Stimulated activated CD4-positive, alpha-beta T cell treated with anti-CD3 and anti-CD28 coated beads, Interleukin-4, amount 100 ng/mL, for 48 hours (primary cell): ENCODE measurements at places on chromosomes 6 and 20.

DNA sequence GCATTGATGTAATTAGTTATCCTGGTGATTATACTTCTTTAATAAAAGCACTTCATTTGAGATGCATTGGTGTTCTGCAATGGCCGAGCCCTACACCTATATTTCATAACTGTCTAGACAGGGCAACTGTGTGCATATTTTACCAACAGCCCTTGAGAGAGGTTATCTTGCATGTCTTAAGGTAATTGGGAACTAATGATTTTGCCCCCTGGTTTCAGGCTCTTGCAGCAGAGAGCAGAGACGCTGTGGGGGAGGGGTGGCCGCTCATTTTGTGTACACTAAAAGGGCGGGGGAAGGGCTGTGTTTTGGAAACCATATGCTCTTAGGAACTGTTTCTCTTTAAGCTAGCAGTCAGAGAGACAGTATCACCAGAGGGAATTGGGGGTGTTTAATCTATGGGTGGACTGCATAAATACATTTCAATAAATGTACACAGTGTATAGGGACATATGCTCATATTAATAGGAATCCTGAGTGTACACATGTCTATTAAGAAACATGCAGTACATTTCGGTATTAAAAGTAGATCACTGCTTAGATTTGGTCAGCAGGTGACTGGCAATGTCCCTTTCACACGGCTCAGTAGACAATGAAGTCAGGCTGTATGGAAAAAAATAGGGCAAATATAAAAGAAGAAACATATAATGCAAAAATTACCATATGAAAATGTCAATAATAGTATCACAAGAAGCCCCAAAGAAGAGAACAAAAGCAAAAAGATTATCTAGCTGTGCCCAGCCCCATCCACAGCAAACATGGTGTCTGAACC, 402.9 kb upstream of the CITED2 start:
- DNase-seq, result no peak

DNA sequence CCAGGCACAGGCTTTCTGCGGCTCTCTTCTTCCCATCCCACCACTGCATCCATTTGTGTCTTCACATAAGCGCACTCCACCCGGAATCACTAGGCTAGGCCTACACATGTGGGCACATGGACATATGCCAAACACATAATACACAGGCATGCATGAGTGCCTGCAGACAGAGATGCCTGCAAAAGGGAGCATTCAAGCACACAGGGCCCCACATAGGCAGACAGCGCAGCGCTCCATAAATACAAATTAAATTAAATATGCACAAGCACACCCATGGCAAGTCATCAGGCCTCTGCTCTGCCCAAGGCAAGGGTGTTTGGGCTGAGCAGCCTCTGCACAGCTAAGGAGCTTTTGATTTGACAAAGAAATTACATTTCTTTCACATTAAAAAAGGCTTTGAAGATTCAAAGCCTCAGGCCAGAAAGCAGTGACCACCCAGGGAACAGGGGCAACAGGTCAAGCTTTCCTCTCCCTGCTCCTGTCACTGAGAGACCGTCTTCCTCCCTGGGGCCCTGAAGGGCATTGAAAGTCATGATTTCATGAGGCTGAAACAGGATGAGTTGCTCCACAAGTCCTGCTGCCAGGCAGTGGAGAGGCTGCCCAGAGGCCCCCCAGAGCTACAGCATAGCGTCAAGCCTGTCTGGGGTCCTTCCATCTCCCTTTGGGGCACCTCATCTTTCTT, 134.2 kb upstream of the LRFN2 start:
- DNase-seq, result no peak

DNA sequence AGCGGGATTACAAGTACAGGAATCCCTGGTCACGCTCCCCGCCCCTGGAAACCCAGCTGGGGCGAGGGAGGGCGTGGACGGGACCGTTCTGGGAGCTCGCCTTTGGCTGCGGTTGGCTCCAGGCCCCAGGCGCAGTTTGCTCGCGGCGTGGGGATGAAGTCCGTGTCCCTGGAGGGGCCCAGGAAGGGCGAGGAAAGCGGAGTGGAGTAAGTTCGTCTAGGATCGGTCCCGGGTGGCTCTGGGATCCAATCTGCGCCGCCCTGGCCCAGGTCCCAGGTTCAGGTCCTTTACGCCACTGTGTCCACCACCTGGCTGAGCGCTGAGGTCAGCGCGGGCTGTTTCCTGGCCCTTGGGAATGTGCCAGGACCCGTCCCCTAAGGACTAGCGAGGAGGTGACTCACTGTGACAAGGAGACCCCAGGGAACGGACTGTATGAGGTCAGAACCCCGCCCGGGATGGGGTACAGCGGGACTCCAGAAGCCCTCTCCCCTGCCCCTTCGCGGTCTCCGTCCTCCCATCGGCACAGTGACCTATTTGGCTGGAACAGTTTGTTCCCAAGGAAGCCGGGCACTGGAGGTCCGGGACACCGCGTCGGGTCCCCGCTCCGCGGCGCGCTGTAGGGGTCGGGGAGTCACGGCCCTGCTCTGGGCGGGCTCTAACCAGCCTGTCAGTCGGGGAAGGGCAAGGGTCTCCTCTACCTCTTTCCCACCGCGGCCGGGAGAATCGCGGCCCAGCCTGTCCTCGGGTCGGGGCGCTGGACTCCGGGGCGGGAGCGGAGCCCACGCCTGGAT, 724 bp downstream of the CDKN1A start:
- no peak for DNase-seq

DNA sequence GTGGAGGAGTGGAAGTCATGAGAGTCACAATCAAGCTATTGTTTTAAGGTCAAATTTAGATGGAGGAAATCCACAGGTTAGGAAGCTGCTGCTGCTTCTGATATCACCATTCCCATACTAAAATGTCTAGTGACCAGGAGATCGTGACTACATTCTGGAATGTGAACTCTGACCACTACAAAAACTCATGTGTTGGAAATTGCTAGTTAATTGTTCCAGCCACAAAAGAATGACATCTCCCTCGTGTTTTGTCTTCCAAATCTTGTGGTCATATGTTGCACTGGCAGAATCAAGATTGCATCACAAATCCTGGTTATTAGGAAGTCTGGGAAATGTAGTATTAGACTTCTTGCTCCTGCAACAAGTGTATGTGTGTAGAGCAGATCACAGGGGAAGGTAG, 441.9 kb downstream of the CD109 start:
- DNase-seq, result no peak

DNA sequence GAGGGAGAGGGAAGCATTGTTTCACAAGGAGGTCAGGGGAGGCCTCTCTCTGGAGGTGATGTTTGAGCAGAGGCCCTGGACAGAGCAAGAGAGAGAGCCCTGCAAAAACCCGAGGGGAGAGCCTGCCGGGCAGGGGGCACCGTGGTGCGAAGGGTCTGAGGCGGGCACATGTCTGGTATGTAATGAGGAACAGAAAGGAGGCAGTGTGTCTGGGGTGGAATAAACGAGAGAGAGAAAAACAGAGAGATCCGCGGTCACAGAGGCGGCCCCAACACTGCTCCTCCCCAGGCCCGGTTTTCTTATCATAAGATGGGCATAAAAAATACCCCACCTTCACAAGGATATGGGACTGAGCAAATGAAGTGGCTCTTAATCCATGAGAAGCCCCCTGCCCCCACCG, 119.2 kb downstream of the PREX1 start:
- DNase-seq, result no peak

DNA sequence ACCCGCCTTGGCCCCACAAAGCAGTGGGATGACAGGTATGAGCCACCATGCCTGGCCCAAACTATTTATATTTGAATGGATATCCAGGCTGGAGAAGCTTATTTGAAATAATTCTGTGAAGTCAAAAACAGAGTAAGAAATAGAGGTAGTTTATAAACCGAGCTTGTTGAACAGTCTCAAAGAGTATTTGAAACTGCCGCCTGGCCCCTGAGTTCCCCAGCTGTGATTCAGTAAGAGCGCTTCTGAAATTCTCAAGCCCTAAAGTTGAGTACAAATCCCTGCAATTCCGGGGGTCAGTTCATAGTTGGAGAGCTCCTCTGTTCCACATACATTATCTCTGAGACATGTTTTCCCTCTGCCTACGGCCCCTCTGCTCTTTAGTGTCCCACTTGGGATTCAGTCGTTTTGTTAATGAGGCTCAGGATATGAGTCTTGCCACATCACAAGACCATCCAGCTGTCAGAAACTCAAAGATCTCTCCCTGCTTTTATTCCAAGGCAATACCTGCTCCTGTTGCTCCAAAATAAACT, 127.8 kb downstream of the SOD2 start:
- DNase-seq, result no peak

GRCh38 chr6:21082091-21082490, 511.5 kb upstream of the SOX4 start:
- DNase-seq, result no peak

DNA sequence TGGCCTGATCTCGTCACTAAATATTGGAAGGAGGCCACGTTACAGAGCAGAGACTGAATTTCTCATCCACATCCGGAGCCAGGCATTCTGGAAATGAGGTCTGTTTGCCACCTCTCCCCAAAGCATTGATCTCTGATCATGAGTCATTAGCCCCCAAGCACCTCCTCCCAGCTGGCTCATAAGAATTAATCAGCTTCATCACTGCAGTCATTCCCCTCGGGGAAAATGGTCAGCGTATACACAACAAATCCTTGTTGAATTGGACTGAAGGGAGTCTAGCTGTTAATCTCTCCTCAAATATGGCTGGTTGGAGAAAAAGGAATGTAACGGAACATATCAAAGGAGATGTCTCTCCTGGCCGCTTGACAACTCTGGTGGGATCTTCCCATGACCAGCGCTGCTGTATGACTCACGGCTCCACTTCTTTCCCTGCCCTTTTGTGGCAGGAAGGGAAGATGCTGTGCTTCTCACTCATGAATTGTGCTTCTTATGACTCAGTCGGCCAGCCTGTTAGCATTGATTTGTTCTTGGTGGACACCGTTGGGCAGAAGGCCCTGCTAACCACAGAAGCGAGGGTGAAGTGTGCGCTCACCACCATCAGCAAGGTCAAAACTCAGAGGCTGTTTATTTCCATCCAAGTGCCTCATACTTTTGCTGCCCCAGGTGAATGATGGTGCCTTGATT, 76.7 kb downstream of the RNF182 start:
- DNase-seq, result no peak

- DNase-seq, result no peak
Measured at GRCh38 chr6:113647143-113647889, 209.8 kb upstream of the MARCKS start.

GRCh38 chr20:29319725-29320124, 1937.7 kb upstream of the DEFB115 start:
- no peak for DNase-seq

DNA sequence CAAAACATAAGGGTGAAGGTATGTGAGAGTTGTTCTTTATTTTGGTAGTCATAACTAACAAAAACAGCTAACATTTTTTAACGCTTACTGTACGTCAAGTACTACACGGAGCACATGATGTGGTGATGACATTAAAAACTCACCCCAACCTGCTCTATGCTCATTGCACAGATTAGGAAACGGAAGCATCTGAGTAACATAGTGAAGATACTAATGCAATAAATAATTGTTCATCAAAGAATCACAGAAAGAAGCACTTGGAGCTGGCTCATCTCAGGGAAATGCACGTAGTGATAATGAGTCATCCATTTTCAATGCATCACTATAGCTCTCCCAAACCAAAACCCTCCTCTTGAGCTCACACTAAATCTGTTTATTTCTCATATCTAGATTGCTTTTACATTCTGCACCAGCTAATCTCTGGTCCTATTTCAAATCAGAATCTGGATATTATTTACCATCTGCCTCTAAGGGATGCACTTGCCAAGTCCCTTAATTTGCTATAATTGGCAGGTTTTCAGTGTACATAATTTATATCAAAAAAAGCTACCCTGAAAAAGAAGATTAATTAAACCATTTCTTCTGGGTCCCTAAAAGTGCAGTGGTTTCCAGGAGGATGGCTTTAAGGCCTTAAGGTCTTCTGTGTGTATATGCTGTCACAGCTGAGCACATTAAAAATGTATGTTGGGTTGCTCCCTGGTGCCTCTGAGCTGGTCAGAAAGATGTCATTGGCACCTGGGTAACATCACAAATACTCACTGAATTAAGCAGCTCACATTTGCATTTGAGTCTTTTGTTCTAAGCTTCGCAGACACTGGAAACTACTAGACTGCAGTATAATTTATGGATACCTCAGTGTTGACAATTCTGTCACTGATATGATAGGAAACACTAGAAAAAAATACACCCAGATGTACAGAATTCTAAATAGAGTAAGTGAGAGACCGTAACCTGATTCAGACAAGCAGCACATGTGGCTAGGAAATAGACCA, 677.4 kb upstream of the CITED2 start:
- DNase-seq, result no peak

DNA sequence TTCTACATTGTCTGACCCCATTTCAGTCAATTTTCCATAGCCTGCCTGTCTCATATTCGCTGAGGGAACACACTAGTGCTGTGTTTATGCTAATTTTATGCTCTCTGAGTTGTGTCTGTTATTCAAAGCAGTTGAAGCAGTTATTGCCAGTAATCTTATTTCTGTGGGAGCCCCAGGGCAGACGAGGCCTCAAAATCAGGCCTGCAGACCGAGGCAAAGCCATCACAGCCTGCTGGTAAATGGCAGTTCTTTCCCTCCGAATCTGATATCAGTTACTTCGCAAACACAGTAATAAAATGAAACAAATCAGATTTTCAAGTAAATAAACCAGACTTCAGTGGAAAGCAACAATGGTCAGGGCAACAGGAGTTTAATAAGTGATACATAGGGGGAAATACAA, 508.4 kb downstream of the PKHD1 start:
- no peak for DNase-seq

DNA sequence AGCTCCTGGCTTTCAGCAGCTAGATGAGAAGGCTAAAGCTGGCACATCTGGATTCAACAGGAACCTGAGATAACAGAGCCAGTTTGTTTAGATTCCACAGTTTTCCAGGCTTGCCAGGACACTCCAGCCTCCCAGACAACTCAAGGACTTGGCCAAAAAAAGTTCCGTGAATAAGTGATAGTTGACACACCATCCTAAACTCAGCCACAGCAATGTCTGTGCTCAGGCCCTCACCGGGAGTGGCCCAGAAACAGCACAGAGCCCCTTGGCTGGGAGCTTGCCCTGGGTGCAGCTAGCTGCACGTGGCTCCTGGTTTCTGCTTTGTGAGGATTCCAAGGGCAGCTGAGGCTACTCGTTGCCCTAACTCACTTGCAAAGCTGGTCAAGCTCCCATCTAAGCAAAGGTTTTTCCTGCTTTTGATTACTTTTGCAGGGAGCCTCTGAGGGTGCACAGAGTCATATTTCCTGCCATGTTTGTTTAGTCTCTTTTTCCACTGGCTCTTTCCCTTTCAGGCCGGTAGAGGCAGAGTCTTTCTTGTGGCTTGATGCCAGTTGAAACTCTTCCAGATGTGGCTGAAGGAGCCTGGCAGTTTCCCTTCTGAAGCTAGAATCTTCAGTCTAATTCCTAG, 118.3 kb upstream of the ECI2 start:
- DNase-seq, result no peak

DNA sequence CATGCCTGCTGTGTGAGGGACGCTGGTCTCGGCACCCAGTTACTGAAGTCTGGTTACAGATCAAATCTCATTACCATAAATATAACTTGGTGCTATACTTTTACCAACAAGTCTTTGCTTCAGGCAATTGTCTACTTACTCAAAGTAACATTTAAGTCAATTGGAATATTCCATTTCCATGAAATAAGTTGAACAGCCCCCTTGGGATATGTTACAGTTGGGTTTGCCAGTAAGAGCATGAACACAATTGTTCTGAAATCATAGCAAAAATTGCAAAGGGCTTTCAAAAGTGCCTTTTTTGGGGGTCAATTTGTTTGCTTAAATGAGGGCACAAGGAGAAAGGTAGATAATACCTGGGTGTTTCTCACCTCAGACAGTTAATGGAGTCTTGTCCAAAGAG, 170.9 kb upstream of the EXOC2 start:
- DNase-seq, result no peak
